ENCODE measurements at places on chromosomes 2 and 18.

GRCh38 chr2:21676676-21677075, 552.9 kb downstream of the TDRD15 start:
- DNase-seq, result no peak

DNA sequence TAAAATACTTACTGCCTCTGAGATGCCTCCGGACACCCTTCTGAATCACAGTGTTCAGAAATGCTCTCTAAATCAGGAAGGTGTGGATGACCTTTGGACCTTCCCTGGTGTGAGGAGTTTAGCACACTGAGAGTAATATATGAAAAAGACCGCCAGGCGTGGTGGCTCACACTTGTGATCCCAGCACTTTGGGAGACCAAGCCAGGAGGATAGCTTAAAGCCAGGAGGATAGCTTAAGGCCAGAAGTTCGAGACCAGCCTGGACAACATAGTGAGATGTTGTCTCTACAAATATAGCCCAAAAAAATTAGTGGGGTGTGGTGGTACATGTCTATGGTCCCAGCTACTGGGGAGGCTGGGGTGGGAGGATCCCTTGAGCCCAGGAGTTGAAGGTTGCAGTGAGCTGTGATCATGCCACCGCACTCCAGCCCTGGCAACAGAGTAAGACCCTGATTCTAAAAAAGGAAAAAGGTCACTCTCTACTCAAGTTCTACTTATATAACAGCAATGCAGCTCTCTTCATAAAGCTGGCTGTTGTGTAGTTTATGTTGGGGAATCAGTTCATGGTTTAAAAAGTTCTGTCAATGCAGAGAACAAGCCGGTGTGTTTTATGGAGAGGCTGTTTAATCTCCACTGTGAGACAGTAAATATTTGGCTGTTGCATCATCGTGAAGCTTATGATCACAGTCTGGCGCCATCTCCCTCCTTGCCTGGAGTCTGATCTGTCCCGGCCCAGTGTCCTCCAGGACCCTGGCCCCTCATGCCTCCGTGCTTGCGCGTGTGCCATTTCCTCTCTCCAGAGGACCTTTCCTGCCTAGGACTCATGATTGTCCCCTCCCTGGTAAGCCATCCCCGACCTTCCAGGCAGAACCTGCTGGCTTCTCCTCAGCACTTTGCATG, 184.5 kb downstream of the FAM210A start:
- DNase-seq, result no peak

GRCh38 chr2:212311807-212312404, 226.7 kb downstream of the ERBB4 start:
- DNase-seq, result no peak

DNA sequence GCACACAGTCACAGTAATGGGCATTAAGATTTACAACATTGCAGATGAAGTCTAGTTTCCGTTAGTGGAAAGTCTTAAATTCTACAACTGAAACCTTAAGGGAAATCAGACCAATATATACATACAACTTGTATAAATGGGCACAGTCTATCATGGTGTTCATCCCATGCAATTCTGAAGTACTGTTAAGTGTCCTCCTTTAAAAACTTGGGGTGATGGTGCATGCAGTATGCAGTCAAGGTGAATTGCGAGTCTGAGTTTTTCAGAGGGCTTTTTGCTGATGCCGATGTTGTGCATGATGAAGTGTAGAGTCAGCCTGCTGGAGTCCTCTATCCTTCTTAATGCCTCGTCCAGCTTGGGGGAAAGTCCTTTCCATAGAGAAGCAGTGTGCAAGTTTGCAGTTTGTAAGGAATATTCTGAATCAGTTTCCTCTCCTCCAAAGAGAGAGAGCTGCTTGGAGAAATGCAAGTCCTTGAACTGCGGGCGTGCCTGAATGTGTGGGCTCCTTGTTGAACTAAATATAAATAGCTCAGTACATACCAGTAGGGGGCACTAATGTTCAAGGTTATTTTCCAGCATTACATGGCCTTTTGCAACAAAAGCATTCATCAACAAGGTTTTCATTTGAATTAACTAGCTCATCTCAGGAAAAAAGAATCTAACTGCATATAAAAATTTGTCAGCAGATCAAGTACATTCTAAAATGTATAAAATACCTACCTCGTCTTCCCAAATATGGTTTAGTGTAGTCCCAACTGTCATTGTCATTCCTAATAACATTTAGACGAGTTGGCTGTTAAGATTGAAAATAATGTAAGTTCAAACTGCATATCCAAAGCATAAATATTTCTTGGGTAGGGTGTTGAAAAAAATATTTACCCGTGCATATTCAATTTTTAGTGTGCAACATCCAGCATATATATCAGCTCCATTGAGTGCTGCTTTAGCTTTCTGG, 21.3 kb downstream of the HNRNPLL start:
- peak; percentile 85 for DNase-seq

DNA sequence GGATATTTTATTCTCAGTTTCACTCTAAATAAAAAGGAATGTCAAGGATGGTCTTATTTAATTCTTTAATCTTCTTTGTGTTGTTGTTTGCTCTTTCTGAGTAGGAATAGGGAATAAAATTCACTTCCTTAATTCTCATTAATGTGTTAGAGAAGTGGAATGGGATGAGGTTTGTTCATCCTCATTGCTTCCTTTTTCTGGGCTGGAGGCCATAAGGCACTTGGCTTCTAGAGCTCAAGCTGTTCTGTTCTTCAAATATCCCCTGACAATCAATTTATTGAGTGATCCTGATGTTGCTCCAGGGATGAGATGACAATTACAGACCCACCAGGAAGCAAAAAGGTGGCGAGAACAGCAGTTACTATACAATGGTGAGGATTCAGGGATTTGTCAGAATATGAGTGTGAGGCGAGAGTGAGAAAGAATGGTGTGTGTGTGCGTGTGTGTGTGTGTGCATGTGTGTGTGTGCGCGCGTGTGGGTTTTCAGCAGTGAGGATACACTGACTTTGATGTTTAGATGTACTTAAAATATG, 557.6 kb upstream of the FANCL start:
- no peak for DNase-seq

GRCh38 chr2:172200495-172201085, 97.9 kb upstream of the DLX2 start:
- DNase-seq, result no peak

DNA sequence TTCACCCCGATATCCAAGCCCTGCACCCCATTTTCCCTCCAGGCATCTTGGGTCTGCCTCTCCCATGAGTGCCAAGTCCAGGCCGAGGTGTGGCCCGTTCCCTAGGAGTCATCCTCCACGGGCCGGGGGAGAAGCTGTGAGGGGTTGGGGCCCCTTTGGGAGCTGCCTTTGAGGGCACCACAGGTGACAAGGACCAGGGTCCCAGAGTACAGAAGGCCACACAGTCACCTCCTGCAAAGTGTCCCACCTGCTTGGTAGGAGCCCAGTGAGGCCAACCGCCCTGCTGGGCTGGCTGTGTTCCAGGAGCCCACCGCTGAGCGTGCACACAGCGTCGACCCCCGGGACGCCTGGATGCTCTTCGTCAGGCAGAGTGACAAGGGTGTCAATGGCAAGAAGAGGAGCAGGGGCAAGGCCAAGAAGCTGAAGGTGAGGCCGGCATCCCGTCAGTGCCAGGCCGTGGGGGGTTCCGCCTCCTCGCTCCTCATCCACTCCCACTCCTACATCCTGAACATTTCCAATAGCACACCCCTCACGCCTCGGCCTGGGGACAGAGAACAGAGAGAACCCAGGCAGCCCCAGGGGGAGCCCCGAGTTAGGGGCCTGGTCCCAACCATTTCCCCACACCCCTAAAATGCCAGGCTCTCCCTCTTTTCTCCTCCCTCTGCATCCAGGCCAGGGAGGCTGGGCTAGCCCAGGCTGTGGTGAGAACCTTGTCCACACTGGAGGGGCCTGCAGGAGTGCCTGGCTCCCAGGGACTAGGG, 2.7 kb downstream of the ERFE start:
- no peak for DNase-seq

DNA sequence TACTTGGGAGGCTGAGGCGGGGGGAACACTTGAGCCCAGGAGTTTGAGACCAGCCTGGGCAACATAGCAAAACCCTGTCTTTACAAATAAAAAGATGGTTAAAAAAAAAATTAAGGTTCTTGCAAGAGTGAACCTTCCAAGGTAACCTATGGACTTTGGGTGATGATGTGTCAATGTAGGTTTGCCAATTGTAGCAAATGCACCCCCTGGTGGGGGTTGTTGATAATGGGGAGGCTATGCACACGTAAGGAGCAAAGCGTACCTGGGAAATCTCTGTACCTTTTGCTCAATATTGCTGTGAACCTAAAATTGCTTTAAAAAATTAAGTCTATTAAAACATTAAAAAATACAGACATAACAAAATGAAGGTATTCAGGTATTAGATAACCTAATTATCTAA, 70.4 kb downstream of the CWC22 start:
- peak; percentile 1 for DNase-seq

GRCh38 chr2:54558188-54559005, 102.3 kb downstream of the SPTBN1 start:
- DNase-seq, result peak; percentile 70

DNA sequence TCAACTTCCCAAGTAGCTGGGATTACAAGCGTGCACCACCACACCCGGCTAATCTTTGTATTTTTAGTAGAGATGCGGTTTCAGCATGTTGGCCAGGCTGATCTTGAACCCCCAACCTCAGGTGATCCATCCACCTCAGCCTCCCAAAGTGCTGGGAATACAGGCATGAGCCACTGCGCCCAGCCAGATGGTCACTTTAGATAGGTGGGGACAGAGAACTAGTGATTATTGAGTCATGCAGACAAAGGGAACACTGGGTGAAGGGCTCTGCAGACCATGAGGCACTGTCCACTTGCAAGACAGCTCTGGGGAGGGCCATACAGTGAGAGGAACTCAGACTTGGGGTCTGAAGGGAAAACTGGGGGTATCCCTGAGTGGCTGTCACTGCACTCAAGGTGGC, 58.4 kb upstream of the POMC start:
- DNase-seq, result no peak

GRCh38 chr2:72254831-72255451, 107.3 kb upstream of the CYP26B1 start:
- DNase-seq, result no peak

DNA sequence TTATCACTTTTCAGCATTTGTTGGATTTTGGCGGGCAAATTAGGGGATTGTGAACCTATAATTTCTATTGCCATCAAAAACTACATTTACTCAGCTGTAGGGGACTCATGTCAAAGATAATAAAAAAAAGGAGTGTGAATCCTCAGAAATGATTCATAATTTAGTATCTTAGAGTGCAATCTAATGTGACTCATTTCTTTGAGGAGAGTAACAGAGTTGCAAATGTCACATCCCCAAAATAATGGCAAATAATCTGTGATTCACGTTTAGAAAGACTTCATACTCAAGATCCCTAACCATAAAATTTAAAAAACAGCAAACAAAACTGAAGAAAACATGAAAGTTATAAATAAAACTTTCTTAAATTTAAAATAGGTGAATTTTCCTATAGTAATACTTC, 373.0 kb downstream of the CDH2 start:
- no peak for DNase-seq

- no peak for DNase-seq
Observed at GRCh38 chr2:169036736-169037440, 5.8 kb upstream of the ABCB11 start.

DNA sequence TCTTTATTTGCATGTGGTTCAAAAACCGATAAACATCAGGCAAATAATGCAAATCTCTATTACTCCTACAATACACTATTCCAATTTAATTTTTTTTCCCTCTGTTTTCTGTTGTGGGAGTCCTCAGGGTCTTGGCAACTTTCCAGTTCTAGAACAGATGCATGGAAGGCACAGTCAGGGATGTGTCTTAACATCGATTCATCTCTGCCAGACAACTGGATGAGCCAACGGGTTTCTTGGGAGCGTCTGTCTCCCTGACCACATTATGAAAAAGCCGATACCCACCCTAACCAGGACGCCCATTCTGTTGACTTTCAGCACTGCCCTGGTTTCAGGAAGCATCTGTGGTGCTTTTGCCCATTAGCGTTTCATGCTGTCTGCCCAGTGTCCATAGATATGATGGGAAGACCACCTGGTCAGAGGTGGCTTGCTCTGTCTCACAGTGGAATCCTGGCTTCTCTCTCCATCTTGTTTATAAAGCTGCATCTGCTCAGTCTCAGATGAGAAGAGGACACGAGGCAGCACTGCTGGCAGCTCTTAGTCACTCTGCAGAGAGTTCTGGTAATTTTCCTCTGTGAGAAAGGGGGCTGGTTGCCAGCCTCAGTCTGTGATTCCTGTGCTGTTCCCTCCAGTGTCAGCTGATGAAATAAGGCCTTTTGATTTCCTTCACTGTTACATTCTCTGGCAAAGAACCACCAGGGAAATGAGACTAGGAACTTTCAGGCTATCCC, 57.9 kb upstream of the KCNE4 start:
- no peak for DNase-seq

DNA sequence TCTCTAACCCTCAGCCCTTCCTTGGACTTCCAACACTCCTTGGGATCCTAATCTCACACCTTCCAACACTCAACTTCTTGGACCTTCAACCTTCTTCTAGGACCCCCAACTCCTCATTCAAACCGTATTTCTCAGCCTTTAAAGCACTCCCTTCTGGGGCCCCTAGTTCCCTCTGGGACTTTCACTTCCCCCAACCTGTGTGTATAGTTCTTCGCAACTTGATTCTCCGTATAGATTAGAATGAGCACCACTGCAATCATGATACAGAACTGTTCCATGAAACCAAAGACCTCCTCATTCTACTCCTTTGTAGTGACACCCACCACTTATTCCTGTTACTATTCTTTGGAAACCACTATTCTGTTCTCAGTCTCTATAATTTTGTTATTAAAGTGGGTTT, 62.0 kb upstream of the NFU1 start:
- no peak for DNase-seq

GRCh38 chr2:62264186-62264585, 68.3 kb downstream of the B3GNT2 start:
- no peak for DNase-seq

- DNase-seq, result no peak
Observed at GRCh38 chr18:21653361-21653760, 41.2 kb downstream of the SNRPD1 start.

DNA sequence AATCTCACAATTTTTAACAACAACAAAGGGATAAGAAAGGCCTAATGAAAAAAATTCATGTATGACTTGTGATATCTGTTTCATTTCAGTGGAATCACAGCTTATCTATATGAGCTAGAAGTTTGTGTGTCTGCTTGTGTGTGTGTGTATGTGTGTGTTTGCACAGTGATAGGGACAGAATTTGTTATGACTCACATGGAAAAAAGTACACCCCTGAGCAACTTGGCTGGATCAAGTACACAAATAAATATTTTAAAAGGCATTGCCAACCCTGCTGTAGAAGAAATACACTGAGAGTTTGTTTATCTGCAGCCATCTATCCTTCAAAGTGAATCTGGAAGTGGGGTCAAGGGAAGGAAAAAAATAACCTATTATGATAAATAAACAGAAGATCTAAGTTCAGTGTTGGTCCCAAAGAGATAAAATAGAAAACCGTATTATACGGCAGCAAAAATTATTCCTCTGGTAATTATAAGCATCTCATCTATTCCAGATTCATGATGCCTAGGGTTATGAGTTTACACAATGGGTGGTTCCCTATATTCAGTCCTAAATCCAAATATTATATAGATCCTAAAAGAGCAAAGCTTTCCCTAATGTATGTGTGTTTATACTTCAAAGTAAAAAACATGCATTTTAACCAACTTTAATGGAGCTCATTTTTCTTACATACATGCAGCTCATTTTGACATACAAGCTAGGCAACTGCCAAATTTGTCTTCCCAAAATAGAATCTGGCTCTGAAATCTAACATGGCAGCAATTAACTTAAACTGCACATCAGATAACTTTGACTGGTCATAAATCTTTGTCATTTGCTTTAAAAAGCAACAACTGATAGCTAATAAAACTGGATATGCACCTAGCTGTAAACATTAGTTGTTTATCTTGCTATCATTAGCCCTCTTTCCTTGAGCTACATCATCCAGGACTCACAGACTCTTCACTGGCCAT, 420.6 kb downstream of the IRS1 start:
- no peak for DNase-seq

- DNase-seq, result no peak
Observed at GRCh38 chr2:99708231-99708630, 218.4 kb upstream of the REV1 start.
